ENCODE measurements at places on chromosomes 4 and X.

DNA sequence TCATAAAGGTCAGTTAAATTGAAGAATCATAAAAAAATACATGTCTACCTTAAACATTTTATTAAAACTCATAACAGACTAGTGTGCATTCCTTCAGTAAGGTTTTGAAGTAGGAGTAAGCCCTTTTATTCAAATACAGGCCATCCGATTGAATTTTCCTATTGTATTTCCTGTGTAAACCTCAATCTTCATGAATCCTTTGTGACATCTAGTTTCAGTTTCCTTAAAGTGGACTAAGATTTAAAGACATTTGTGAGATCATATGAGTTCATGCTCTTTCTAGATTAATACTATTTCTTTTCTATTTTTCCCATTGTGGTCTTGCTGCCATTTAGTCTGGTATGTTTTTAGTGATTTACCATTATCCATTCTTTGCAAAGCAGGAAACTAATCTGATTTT is 644.7 kb upstream of the BOD1L1 start:
- H3K27me3 ChIP-seq: no peaks in the 10 kb centered on the region
- DNase-seq: no peak
- no peak overlapping the region for H3K4me3 ChIP-seq
- no peak overlapping the region for H3K27ac ChIP-seq
- H3K36me3 ChIP-seq: no peaks in the 10 kb centered on the region

GRCh38 chr4:189207872-189208271 is 732.8 kb upstream of the FRG1 start:
- no peak overlapping the region for H3K27ac ChIP-seq
- no peaks in the 10 kb centered on the region for H3K4me1 ChIP-seq
- no peak for DNase-seq
- no peaks in the 10 kb centered on the region for H3K36me3 ChIP-seq

- peak overlapping the region; percentile 80 for H3K4me3 ChIP-seq
- H3K4me1 ChIP-seq: peaks cover 14% of the 10 kb centered on the region
- peak; percentile 83 for DNase-seq
- H3K36me3 ChIP-seq: no peaks in the 10 kb centered on the region
- no peak overlapping the region for H3K27ac ChIP-seq
Observed at GRCh38 chr4:13654162-13654797, 26.8 kb upstream of the BOD1L1 start.

- H3K4me3 ChIP-seq: peak overlapping the region; percentile 86
- H3K36me3 ChIP-seq: no peaks in the 10 kb centered on the region
- H3K27me3 ChIP-seq: peaks cover 51% of the 10 kb centered on the region
- DNase-seq: peak; percentile 3
- H3K4me1 ChIP-seq: peaks cover 5% of the 10 kb centered on the region
Observed at GRCh38 chrX:69616457-69617203, 717 bp downstream of the EDA start.

DNA sequence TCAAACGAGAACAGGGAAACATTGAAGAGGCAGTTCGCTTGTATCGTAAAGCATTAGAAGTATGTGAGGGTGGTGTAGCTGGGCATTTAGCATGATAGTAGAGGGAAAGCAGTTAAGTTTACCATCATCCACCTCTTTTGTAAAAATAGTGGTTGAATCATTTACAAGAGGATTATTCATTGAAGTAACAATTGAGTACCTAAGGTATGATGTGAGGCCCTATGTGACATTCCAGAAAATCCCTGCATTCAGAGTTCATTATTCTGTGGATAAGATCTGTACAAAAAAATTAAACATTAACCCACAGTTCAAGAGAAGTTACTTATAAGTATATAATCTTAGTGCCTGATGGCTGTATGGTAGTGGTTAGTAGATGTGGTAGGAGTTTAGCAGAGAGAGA is 22.2 kb upstream of the GCNA start:
- peak overlapping the region; percentile 10 for H3K27ac ChIP-seq
- peaks cover 9% of the 10 kb centered on the region for H3K27me3 ChIP-seq
- H3K36me3 ChIP-seq: peaks cover 5% of the 10 kb centered on the region
- H3K4me3 ChIP-seq: no peak overlapping the region
